ENCODE measurements at places on chromosomes 5 and 9. TPM values are rescaled to one million over a fixed set of nuclear protein-coding genes. Genes with fewer than 3 reads are reported as not detected.

Gene SYNPO
- total RNA-seq: 2.0 TPM

Gene SPINK6
- not detected for total RNA-seq

Gene LAMC3
- 0.09 TPM for total RNA-seq

Gene KCNT1
- total RNA-seq: not detected

Gene RLN2
- total RNA-seq: not detected

Gene LRRC19
- total RNA-seq: not detected

Gene TRIM32
- total RNA-seq: 21.4 TPM

Gene PLAC8L1
- not detected for total RNA-seq

Gene TMEM174
- total RNA-seq: not detected

Gene FAM114A2
- total RNA-seq: 18.9 TPM

Gene ABLIM3
- 24.9 TPM for total RNA-seq

Gene NUTM2F
- total RNA-seq: not detected

Gene CBY3
- 0.16 TPM for total RNA-seq

Gene CDH9
- total RNA-seq: not detected

Gene SRP19
- 43.6 TPM for total RNA-seq

Gene FRRS1L
- 0.16 TPM for total RNA-seq

Gene SAPCD2
- total RNA-seq: 0.47 TPM

Gene HAND1
- not detected for total RNA-seq

Gene CCDC180
- 5.2 TPM for total RNA-seq

Gene FOCAD
- 53.7 TPM for total RNA-seq

Gene AQP3
- total RNA-seq: 6.6 TPM

Gene RELL2
- 0.77 TPM for total RNA-seq

Gene MARCOL
- not detected for total RNA-seq

Gene SLC36A3
- total RNA-seq: not detected

Gene SLC6A3
- not detected for total RNA-seq

Gene POU5F2
- 0.43 TPM for total RNA-seq

Gene TMC1
- under 0.01 TPM for total RNA-seq

Data from bronchial smooth muscle cell (primary cell).